Calu3 (cell line): ENCODE measurements at places on chromosomes 7 and 10. TPM values are rescaled to one million over a fixed set of nuclear protein-coding genes. Genes with fewer than 3 reads are reported as not detected.
A peak's percentile ranks its signal among the peaks of the same experiment; 100 is the strongest.

Gene OR2F1
- not detected in 2 replicates for total RNA-seq

Gene SPDYE11
- not detected in 2 replicates for total RNA-seq

DNA sequence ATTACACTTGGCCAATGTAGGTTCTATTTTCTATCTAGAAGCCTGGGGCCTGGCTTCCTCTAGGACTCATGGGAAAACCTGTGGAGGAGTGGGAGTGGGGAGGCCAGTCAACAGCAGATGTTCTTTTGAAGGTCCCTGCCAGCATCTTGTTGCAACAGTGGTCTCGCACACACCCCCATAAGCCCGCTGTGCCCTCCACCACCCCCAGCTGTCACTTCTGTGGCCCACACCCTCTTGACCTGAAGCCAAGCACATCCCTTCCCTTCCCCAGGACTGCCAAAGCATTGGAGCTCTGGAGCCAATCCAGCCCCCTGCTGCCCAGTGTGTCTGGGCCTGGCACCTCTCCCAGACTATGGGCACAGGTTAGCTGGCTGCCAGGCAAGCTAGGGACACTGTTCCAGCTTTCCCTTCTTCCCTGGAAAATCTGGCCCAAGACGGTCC, 1.9 kb upstream of the STX1A start:
- no peak for DNase-seq

Gene CALML5
- total RNA-seq, result not detected in 2 replicates

GRCh38 chr10:121661451-121661851, 63.2 kb upstream of the FGFR2 start:
- DNase-seq, result no peak

DNA sequence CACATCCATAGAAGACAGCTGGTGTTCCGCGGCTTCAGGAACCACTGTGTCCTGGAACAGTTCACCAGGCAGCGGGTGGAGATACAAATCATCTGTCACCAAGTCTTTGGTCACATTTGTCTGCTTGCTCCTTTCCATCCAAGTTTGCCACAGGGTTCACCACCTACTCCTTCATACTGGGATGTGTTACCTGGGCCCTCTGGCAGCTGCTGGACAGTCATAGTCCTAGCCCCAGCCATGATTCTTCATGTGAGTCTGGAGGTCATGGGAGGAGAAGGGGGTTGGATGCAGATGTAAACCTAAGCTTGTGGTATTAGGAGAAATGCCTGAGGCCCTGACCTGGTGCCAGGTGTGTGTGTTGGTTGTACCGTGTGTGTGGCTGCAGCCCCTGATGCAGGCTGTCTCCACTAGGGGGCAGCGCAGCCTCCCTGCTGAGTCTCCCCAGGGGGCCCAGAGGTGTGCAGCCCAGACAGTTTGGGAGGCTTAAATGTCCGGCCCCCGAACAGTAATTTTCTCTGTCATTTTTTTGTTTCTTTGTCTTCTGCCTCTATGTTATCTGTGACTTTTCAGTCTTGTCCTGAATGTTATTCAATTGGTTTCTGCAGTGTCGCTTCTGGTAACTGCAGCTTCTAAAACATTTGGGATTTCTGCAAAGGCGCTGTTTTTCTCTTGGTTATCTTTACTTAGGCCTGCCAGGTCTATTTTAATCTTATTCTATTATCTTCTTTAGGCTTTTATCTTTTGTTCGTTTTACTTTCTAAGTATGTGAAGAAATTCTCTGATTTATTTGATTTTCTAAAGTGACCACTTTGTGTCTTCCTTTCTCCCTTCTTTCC, 14.8 kb downstream of the NPS start:
- DNase-seq, result peak; percentile 42

GRCh38 chr7:5424749-5425506, 1.3 kb upstream of the TNRC18 start:
- DNase-seq, result peak; percentile 66

GRCh38 chr7:46396481-46396880, 475.4 kb upstream of the IGFBP3 start:
- no peak for DNase-seq
